ENCODE measurements at places on chromosomes 16 and 17.
A peak's percentile ranks its signal among the peaks of the same experiment; 100 is the strongest.

DNA sequence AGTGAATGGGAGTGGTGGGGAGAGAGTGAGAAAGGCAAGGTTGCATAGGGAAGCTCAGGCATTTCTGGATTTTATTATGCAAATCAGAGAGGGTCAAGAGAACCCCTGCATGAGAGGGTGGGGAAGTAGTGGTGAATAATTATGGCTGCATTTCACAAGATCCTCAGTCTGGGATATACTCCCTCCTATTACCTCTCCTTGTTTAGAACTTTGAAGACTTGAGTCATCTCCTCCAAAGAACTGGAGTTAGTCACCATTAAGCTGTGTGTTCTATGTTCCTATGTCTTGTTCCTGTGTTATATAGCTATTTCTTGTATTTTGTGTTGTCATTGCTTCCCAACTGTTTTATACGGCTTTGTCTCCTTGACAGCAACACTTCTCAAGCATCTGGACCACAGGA is 18.4 kb downstream of the SOX9 start:
- DNase-seq = no peak

GRCh38 chr16:70434484-70435260 is 4.2 kb downstream of the ST3GAL2 start:
- DNase-seq = no peak

DNA sequence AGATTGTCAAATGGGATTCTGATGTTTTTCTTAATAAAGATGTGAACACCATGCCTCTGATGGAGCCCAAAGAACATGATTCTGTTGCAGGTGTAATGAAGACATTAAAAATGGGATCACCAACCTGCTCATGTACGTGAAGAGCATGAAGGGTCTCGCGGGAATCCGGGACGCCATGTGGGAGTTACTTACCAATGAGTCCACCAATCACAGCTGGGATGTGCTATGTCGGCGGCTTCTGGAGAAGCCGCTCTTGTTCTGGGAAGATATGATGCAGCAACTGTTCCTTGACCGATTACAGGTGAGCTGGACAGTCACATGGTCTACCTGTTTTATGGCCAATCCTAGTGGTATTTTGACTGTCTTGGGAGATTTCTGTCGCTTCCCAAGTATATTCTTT is 7.6 kb downstream of the COG1 start:
- no peak for DNase-seq

- no peak for DNase-seq
Observed at GRCh38 chr16:65771707-65772106, 594.8 kb upstream of the CDH5 start.

GRCh38 chr16:49019831-49020230 is 261.8 kb downstream of the CBLN1 start:
- DNase-seq = no peak

GRCh38 chr17:8870406-8871040 is 3.0 kb upstream of the PIK3R6 start:
- DNase-seq = peak; percentile 1

- peak; percentile 76 for DNase-seq
Observed at GRCh38 chr17:27879987-27880608, 13.1 kb downstream of the LYRM9 start.

DNA sequence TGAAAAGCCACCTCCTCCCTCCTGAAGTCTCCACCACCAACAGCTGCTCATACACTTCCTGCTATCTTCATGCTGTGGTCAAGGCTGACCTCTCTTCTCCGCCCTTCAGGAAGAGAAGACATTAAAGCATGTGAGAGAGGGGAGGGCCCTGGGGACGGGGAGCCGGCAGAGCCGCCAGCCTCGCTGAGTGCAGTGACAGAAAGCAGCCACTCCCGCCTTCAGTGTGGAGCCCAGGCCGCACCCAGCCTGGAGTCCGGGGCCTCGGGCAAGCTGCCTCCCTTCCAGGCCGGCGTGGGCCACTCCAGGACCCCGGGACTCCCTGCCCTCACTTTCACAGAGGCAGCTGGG is 94.7 kb upstream of the TNRC6C start:
- peak; percentile 76 for DNase-seq

DNA sequence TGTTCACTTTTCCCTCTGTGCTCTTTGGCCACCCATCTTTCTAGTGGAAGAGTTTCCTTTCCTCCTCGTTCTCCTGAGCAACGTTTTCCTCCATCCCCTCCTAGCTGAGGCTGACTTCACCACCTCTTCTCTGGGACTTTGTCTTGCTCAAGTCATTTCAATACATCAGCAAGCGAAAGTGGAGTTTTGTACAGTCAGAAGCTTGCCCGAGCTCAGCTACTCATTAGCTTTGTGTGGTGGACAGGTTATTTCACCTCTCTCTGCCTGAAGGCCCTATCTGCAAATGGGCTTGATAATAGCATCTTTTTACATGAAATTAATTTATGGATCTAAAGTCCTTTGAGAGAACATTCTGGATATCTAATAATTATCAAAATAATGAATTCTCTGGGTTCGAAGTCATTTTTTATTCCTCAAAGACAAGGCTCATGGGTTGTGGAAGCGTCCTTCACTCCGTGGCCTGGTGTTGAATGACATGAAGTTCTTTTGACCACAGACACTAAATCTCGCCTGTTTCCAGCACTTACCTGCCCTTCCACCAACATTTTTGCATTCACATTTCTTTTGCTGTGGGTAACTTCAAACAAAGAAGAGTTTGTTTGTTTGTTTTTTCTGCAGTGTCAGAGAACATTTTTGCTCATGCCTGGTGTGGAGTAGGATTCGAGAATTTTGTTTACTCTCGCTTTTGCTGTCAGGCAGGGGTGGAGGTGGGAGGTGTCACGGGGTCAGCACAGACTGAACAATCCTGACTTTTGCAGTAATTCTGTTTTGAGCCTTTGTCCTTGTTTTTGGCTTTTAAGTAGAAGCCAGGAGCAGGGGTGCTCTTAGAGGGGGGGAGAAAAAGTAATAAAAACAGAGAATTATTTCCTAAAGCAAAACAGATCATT is 155.0 kb upstream of the CACNG5 start:
- DNase-seq = no peak
